ENCODE measurements at places on chromosomes 2 and 18. TPM values are rescaled to one million over a fixed set of nuclear protein-coding genes. Genes with fewer than 3 reads are reported as not detected.

PSMA8 gene
- total RNA-seq, result not detected

IL36G gene
- not detected for total RNA-seq

LOXHD1 gene
- 0.15 TPM for total RNA-seq

RAX gene
- total RNA-seq, result not detected

FOXD4L1 gene
- total RNA-seq, result 0.11 TPM

NEURL3 gene
- total RNA-seq, result 0.15 TPM

SEPTIN2 gene
- total RNA-seq, result 243 TPM

AOX1 gene
- total RNA-seq, result 17.3 TPM

SLC4A5 gene
- total RNA-seq, result 2.8 TPM

RASGRP3 gene
- 38.2 TPM for total RNA-seq

RIOK3 gene
- 49.0 TPM for total RNA-seq

SP110 gene
- total RNA-seq, result 12.9 TPM

- DNase-seq, result peak; percentile 47
Measured at GRCh38 chr18:50507120-50507590, 52.7 kb upstream of the MAPK4 start.

DNA sequence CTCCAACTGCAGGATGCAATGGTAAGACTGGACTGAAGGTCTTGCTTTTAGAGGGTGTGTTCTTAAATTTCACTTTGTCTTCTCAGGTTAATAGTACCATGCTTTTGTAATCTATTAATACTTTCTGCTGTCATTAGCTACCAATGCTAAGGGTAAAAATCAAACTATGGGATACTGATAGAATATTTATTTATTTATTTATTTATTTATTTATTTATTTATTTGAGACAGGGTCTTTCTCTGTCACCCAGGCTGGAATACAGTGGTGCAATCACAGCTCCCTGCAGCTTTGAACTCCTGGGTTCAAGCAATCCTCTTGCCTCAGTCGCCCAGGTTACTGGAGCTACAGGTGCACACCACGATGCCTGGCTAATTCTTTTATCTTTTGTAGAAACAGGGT is 152.1 kb downstream of the SPP2 start:
- no peak for DNase-seq

DNA sequence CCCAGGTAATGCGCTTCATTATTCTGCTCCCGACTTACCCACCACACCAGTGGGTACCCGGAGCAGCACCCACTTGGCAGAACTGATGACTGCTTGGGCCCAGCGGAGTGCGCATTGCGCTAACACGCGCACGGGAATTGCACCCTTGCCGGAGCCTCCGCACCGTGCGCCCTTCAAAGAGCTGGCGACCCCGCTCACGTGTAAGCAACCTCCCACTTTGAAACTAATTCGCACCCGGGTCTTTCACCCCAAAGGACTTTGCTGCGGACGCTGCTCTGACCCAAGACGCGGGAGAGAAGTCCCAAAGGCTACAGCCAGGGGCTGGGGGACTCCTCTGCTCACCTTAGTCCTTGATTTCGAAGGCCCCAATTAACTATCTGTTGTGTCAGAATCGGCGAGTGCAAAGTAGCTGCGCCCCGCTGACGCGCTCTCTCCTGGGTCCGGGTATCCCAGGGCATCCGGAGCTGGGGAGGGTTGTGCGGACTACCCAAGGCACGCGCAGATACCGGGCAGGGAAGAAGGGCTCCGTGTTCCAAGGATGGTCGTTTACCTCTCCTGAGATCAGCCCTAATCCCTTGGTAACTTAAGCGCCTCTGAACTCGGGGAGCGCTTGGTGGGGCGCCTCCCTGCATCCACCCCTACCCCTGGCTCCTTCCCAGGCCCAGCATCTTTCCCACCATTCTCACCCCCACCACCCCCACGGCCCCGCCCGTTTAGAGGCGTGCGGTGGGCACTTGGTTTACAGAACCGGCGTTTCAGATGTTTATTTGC is 13.1 kb upstream of the SATB2 start:
- no peak for DNase-seq

DNA sequence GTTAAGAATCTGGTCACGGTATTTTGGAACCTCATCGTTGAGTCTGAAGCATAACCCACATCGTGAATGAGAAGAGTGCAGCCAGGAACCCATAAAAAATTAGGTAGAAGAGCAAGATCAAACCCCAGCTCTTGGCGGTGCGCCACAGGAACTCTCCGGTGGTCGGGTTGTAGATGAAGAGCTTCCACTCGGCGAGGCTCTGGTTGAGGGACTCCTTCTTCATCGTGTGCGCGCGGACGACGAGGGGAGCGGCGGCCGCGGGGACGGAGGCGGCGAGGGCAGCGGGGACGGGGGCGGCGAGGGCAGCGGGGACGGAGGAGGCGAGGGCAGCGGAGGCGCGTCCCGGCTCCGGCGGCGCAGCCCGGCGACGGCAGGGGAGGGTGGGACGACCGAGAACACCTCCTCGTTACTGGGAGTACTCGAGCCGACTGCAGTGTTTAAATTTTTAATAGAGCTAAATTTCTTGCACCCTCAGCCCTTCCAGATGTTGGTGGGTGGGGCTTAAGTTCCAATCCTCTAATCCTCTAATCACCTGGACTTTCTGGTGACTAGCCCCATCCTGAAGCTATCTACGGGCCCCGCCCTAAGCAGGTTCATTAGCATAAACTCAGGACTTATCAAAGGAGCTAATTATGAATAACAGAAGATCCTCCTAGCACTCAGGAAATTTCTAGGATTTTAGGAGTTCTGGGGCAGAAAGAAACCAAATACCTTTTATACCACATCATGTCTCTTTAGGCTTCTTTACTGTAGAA is 20.4 kb upstream of the PAPOLG start:
- no peak for DNase-seq

GRCh38 chr2:233433029-233433428 is 78.7 kb downstream of the DGKD start:
- no peak for DNase-seq

DNA sequence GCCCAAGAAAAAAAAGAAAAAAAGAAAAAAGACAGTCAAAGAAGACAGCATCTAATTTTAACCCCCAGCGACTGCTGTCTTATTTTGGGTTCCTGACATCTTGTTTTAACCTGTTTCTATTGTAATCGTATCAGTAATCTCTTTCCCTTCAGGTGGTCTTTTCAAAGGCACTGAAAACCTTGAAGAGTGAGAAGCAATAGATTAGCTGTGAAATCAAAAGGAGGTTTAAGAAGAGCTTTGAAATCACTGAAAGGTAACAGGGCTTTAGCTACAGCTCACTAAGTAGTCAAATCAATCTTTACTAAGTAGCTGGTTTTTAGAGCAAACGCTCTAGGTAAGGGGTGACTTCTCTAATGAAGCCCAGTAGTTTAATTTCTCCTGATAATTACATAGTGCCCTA is 5.4 kb upstream of the TANC1 start:
- no peak for DNase-seq

GRCh38 chr2:104812286-104812685 is 41.6 kb upstream of the POU3F3 start:
- no peak for DNase-seq

DNA sequence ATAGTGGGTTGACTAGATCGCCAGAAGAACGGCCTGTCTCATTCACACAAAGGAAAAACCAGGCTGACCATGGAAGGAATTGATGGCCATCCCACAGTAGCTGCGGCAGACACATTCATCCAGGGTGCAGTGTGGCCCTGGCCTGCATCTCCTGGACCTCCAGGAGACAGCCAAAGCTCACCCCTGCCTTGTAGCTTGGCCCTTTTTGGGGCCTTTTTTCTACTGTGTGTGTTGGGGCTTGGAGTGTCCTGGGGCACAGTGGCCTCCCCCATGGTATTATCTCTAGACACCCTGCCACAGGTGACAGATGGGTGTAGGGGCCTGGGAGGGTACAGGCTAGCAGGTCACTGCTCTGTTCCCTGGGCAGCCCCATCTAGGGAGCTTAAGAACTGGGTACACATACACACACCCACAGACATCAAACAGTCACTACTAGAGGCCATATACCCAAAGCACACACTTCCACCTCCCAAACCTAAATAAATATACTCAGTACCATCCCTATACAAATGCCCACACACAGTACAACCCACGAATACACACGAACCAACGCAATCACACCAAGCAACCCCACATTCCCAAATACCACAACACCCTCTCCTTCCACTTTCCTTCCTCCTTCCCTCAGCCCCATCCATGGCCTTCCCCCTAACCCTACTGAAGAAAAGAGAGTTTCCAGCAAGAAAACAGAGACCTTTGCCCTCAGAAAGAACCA is 8.6 kb downstream of the EN1 start:
- no peak for DNase-seq

DNA sequence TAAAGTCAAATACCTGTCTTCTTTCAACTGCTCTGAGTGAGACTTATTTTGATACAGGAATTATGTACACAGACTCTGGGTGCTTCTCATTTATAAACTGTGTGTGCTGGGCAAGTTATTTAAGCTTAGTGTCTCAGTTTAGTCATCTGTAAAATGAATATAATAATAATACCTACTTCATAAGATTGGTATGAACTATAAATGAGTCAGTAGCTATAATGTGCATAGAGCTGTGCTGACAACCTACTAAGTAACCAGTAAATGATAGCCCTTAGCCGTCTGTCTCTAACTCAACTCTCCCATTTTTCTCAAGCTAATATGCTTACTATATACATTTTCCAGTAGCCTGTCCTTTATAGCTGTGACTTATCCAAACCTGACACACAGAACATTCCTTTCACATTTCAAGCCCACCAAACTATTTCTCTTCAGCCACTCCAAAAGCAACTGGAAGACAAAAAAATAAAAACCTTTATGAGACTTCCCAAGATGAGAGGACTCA is 319.8 kb downstream of the ETAA1 start:
- DNase-seq, result no peak

DNA sequence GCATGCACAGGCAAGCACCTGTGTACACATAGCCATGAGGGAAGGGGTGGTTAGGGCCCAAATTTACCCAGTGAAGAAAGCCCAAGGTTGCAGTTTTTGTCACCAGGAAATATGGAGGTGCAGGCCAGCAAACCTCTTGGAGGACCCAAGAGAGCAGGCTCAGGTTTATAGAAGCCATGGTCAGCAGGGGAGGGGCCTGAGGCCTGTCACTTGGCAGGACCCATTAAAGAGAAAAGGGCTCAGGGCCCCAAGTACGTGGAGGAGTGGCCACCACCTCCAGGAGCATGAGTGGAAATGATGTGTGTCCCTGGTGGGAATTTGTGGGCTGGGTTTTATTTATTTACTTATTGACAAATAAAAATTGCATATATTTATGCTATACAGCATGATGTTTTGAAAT is 192.9 kb downstream of the HAUS1 start:
- DNase-seq, result no peak

GRCh38 chr2:225842939-225843338 is 443.4 kb downstream of the NYAP2 start:
- DNase-seq, result no peak

DNA sequence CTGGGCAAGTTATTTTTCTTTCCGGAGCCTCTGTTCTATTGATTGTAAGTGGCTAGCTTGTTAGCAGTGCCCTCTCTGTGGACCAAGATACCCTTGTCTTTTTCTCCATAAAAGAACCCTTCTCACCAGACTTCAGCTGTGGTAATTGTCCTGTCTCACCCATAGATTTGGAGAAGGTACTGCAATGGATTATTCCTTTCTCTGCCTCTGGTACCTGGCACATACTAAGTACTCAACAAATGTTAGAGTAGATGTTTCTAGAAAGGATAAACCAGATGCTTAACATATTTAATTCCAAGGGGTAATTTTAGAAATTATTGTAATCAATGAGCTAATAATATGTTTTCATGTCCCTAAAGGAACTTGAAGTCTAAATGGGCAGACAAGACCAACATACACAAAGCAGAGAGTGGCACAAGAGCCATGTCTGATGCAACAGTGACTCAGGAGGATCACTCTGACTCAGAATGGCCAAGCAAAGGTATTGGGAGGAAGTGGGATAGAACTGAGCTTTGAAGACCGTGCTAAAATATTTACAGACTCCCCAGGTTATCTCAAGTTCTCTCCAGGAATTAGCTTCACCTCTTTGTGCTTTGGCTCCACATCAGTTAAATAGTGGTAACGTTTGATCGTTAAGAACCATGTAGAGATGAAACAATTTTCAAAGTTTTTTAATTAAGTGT is 129.7 kb upstream of the OSR1 start:
- DNase-seq, result no peak

- DNase-seq, result no peak
Measured at GRCh38 chr2:14773696-14774095, 141.2 kb downstream of the LRATD1 start.

- no peak for DNase-seq
Measured at GRCh38 chr2:167122389-167122788, 234.1 kb downstream of the XIRP2 start.

DNA sequence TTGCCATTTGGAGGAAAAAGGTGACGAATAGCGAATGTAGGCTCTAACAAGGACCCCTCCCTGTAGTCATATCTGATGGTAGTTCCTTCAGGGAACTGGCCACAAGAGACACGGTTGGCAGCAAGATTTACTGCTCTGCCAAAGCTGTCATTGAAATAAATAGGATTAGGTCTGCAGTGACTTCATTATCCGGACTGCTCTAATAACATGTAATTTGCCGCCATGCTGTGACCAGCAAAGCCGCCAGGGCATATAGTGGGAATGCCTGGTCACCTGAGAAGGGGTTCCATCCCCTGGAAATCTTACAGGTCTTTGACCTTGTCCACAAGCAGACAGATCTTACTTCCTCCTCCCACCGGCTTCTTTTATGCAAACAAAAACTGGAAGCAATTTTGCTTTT is 59.4 kb upstream of the LAPTM4A start:
- DNase-seq, result no peak

- no peak for DNase-seq
Measured at GRCh38 chr2:233303252-233303651, 4.4 kb upstream of the SAG start.

DNA sequence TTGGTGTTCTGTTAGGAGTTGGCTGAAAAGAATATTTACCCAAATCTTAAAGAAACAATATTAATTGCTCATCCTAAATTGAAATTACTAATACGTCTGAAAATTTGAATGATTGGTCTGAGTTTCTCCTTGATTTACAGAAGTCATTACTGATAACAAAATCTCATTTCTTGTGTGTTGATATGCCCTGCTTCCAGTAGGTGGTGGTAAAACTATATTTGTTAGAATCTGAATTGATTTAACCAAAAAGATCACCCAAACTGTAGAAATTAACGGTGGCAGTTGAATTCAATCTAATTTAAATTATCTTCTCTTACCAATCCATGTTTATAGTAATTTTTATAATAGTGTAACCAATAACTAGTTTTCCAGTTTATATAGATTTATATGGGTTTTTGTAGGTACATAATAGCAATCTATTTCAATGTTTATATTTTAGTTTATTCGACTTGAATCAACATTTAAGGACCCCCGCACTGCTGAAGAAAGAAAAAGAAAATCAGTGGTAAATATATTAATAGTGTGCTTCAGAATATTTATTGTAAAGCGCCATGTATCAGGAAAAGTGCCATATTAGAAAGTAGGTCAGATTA is 38.3 kb downstream of the PAPOLG start:
- DNase-seq, result no peak

DNA sequence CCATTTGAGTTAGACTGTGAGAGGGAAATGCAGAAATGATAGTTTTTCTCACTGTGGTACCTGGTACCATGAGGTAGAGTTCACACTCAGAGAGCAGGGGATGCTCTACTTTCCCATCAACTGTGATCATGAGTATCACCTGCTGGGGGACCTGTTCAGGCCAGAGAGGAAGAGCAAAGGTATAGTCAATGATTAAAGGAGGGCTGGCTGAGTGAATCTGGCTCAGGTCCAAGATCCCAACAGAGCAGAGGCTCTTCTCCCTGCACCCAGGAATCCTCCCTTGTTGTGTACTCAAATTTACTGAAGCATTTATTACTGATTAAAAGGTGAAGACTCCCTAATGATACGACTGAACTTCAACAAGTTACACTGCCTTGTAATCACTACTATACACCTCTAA is 104.6 kb upstream of the CHRNA1 start:
- no peak for DNase-seq
